ENCODE measurements at places on chromosomes 3 and 15. TPM values are rescaled to one million over a fixed set of nuclear protein-coding genes. Genes with fewer than 3 reads are reported as not detected.

- peaks cover 30% of the 10 kb centered on the region for H3K27me3 ChIP-seq
- no peaks in the 10 kb centered on the region for H3K36me3 ChIP-seq
- H3K4me1 ChIP-seq = no peaks in the 10 kb centered on the region
- H3K27ac ChIP-seq = no peak overlapping the region
Measured at GRCh38 chr15:43285609-43286037, 18.9 kb upstream of the TGM5 start.

KCNMB3 gene
- 3.2 TPM for total RNA-seq

TMEM45A gene
- 29.1 TPM for total RNA-seq

DNA sequence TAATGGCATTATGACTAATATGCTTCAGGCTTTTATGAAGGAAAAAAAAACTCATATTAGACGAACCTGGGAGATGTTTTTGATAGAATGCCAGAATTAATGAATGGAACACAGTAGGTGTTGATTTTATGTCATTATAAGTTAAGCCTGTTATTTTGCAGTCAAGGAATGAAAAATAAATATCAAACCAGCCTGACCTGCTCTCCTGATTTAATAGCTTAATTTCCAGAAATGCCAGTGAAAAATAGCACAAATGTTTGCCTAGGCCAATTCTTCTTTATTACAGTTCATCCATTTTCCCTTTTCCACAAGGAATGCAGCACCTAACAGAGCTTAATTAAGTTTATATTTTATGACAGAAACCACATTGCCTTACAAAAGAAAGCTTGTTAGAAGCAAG, 292.0 kb downstream of the TBL1XR1 start:
- no peak for DNase-seq
- no peak overlapping the region for H3K27ac ChIP-seq
- H3K4me3 ChIP-seq = no peak overlapping the region

DNA sequence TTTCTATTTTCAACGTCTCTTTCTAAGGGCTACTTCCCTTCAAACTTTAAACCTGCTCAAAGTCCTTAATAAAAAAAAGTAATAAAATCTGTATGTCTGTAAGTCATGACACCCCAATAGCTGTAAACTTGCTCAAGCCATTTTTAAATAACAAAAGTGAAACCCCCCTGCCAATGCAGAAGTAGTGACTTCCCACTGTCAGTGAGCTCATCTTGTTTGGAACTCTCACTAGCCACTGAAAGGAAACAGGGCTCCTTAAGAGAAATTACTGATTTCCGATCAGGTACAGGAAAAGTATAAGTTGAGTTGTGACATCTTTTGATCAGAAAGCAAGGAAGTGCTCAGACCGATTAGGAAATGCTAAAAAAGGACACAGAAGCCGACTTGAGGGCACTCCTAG, 27.6 kb upstream of the GPR171 start:
- no peak overlapping the region for H3K27ac ChIP-seq
- no peak overlapping the region for H3K4me3 ChIP-seq
- H3K4me1 ChIP-seq = peaks cover 36% of the 10 kb centered on the region

DNA sequence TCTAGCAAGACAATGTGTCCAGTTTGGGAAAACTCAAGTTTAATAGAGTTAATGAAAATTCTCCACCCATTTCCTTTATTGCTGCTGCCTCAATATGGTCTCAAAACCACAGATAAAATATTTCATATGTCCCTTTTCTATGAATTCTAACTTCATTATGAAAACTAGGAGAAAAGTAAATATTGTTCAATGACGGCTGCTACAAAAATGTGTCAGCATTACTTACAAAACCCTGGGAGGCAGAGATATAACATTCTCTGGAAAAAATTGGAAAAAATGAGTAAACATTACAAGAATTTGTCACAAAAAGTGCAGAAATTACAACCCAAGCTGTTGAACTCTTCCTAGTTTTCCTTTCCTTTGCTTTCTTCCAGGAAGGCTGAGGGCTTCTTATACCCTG, 22.2 kb upstream of the FBN1 start:
- no peaks in the 10 kb centered on the region for H3K27me3 ChIP-seq
- peak overlapping the region; percentile 49 for H3K4me3 ChIP-seq
- DNase-seq = no peak
- peaks cover 71% of the 10 kb centered on the region for H3K4me1 ChIP-seq

DNA sequence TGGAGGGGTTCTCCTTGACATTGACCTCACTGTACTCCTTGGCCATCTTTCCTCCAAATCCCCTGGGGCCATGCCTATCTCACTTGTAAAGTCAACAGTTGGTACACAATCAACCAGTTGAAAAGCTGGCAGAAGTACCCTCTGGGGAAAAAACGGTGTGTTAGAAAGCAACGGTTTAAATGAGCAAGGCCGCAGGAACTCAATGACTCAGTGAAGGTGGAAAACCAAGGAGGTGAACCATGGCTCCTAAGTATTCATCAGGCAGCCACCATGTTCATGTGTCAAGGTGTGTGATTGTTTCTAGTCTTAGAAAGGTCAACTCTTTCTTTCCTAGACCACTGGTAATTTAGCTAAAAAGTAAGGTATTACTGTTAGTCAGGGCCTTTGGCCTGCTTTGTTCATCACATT, 130.9 kb upstream of the SATB1 start:
- H3K4me1 ChIP-seq = no peaks in the 10 kb centered on the region
- no peak for DNase-seq
- H3K27me3 ChIP-seq = peaks cover 6% of the 10 kb centered on the region
- no peak overlapping the region for H3K27ac ChIP-seq

- H3K27ac ChIP-seq = no peak overlapping the region
- no peaks in the 10 kb centered on the region for H3K4me1 ChIP-seq
- DNase-seq = no peak
- H3K36me3 ChIP-seq = no peaks in the 10 kb centered on the region
- no peak overlapping the region for H3K4me3 ChIP-seq
Measured at GRCh38 chr3:13884851-13885703, 5.2 kb upstream of the WNT7A start.

DNA sequence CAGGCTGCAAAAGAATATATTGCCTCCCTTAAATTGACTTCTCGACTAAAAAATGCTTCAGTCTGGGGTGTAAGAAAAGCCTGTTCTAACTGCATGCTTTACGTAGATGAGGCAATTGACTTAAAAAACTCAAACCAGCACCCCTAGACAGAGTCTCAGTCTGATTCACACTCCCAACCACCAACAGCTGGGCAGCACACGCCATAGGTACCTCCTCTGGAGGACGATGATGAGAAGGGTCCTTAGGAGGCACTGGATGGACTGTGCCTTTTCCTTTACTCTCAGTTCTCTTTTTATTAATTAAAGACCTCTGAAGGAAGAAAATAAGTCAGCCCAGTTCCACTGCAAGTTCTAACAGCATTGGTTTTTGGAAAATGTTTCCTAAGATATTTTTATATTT, 175.0 kb downstream of the PDZRN3 start:
- peaks cover 3% of the 10 kb centered on the region for H3K36me3 ChIP-seq
- H3K4me1 ChIP-seq = peaks cover 10% of the 10 kb centered on the region
- H3K27ac ChIP-seq = no peak overlapping the region
- H3K27me3 ChIP-seq = no peaks in the 10 kb centered on the region
- no peak for DNase-seq
- H3K4me3 ChIP-seq = no peak overlapping the region

Measured in osteocyte (in vitro differentiated cells).